Keratinocyte (primary cell): ENCODE measurements at places on chromosomes 3 and 15.

- DNase-seq = peak; percentile 17
Observed at GRCh38 chr3:158659454-158660237, 12.8 kb downstream of the LXN start.

- no peak for DNase-seq
Observed at GRCh38 chr3:72375237-72376076, 472.8 kb downstream of the SHQ1 start.

DNA sequence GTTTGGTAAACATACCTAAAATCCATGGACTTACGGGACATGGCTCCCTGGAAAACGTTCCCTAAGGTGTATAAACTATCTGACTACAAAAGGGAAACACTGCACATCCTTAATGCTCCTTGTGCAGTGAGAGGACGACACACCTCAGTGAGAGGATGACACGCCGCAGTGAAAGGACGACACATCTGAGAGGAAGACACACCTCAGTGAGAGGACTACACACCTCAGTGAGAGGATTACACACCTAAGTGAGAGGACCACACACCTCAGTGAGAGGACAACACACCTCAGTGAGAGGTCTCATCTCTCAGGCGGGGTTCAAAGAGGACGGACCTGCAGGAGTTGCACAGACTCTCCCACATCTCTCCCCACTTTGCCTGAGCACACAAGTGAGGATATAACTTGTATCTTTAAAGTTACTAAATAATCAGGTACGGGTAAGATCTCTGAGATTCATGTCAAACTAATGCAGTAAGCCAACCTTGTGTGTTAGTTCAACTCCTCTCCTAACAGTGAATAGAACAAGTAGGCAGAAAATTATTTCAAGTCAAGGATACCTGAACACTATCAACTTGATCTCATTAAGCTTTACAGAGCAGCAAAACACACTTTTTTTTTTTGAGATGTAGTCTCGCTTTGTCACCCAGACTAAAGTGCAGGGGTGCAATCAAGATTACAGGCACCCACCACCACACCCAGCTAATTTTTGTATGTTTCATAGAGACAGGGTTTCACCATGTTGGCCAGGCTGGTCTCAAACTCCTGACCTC, 32.1 kb downstream of the HERC2 start:
- DNase-seq = no peak

- no peak for DNase-seq
Observed at GRCh38 chr3:72944696-72945095, 51.9 kb upstream of the PPP4R2 start.

GRCh38 chr15:62391641-62392262, 226.7 kb upstream of the C2CD4B start:
- no peak for DNase-seq

GRCh38 chr3:19947549-19948225, 790 bp downstream of the RAB5A start:
- DNase-seq = no peak

GRCh38 chr3:59407425-59407824, 357.6 kb upstream of the CFAP20DC start:
- no peak for DNase-seq

DNA sequence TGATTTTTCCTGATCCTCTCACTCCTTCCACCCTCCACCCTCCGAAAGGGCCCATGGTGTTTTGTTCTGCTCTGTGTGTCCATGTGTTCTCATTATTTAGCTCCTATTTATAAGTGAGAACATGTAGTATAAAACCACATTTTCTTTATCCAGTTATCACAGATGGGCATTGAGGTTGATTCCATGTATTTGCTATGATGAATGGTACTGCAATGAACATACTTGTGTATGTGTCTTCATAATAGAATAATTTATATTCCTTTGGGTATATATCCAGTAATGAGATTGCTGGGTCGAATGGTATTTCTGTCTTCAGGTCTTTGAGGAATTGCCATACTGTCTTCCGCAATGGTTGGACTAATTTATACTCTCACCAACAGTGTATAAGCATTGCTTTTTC, 126.0 kb downstream of the IMPG2 start:
- no peak for DNase-seq

- DNase-seq = no peak
Observed at GRCh38 chr3:4478261-4478660, 11.2 kb upstream of the SUMF1 start.

- no peak for DNase-seq
Observed at GRCh38 chr3:187669675-187670504, at the start of gene SST. TSS of gene SST (minus strand) at chr3:187670394. CDS start at chr3:187670291, 103 bp downstream.

GRCh38 chr3:20945892-20946291, 759.9 kb upstream of the SGO1 start:
- DNase-seq = no peak

DNA sequence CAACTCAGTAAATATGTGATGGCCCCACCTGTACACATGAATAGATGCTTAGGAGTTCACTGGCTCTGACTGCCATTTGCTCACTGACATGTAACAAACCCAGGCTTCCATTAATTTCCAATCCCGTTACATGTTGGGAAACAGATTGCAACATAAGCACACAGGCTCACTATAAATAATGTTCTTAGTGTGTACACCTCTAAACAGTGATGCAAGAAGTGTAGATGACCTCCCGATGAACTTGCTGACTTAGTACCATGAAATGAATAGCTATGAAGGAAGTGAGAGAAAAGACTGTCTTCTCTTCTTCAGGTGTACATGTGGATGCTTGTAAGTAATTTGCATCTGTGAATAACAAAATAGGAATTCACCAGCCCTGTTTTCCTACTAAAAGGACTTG, 21.4 kb upstream of the FSIP1 start:
- DNase-seq = peak; percentile 26

DNA sequence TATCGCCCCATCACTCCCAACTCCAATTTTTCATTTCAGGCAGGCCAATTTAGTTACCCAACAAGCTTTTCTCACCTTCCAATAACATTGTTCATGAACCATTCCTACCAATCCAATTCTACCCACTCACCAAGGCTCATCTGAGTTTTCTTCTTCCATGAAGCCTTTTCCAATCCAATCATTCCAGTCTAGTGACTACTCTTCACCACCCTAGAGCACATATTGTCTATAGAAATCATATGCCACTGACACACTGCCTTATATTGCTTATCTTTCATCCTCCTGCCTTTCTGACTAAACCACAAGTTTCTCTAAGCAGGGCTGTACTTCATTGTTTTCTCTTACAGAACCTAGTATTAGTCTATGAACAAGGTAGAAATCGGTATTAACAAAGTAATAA, 11.4 kb downstream of the CCDC14 start:
- DNase-seq = no peak

DNA sequence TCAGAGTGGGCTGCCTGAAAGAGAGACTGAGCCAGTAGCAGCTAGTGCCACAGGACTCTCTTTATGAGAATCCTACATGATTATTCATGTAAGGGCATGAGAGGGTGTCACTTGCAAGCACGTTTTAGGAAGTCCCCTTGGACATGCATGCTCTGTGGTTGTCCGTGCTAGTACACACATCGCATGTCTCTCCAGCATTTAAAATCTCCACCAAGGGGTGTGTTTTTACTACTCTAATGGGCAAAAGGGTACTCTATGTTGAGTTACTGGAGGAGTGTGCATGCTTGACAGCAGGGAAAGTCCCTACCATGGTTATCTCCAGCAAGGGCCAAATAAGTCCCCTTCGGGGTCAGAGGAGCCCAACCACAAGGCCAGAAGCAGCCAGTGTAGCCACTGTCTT, 70.7 kb downstream of the DCLK3 start:
- DNase-seq = no peak
